ENCODE measurements at places on chromosomes 2 and 18.
A peak's percentile ranks its signal among the peaks of the same experiment; 100 is the strongest.

DNA sequence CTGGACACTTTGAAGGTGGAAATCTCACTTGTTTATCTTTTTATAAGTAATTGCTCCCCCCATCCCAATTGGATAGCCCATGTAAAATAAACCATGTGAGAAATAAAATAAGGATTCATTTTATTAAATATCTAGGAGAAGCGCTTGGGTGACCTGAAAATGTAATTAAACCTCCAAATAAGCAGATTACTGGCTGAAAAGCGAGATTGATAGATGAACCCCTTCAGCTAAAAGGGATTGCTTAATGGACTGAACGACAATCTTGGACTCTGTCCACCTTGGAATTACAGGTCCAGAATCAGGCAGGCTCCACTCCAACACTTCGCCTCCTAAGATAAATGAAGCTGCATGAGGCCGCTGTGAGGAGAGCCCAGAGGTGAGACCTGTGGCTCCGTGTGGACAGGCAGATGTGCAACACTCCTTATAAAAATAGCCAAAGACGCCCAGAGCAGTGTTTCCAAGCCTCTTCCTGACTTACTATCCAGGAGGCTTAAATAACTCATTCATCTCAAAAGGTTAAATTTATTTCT is 441.5 kb downstream of the MTX2 start:
- no peak for DNase-seq

- no peak for DNase-seq
Observed at GRCh38 chr2:208386541-208386940, 20.1 kb upstream of the PTH2R start.

GRCh38 chr2:219073413-219074129 is 12.8 kb upstream of the IHH start:
- DNase-seq = peak; percentile 80

GRCh38 chr18:5311301-5311989 is 15.9 kb upstream of the ZBTB14 start:
- DNase-seq = no peak

GRCh38 chr2:110802208-110802932 is 70.0 kb downstream of the ACOXL start:
- DNase-seq = no peak

GRCh38 chr2:239186516-239187357 is 214.1 kb downstream of the HDAC4 start:
- no peak for DNase-seq

GRCh38 chr2:2901384-2902345 is 476.0 kb downstream of the EIPR1 start:
- DNase-seq = no peak

DNA sequence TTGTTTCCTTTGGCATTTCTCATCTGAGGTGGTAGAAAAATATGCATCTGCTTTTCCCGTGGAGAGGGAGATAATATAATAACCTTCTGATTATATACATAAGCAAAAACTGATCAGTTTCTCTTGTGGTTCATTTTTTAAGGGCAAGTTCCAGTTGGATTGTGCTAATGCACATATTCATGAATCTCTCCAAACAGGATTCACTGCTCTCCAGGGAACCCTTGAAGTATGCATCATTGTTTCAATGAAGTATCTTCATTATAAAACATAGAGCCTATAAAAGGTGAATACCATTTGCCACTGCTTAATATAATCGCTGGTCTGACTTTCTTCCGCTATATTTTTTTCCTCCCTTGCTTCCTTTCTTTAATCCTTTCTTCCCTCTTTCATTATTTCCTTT is 384.7 kb downstream of the FIGN start:
- no peak for DNase-seq

GRCh38 chr2:158775273-158776027 is 19.7 kb upstream of the DAPL1 start:
- DNase-seq = no peak

DNA sequence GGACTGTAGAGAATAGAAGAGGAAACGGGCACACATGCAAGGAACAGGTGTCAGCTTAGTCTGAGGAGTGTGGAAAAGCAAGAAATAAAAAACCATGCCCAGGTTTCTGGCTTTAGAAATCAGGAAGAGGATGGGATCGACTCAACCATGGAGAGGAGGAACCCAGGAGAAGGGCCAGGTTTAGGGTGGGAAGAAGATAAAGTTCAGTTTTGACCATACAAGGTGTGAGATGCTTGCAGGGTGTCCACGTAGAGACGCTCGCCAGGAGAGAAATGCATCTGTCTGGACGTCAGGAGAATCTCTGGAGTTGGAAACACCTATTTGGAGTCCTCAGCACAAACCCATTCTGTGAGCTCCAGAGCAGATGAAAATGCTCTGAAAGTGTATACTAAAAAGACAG is 275.1 kb downstream of the CYRIA start:
- DNase-seq = no peak

DNA sequence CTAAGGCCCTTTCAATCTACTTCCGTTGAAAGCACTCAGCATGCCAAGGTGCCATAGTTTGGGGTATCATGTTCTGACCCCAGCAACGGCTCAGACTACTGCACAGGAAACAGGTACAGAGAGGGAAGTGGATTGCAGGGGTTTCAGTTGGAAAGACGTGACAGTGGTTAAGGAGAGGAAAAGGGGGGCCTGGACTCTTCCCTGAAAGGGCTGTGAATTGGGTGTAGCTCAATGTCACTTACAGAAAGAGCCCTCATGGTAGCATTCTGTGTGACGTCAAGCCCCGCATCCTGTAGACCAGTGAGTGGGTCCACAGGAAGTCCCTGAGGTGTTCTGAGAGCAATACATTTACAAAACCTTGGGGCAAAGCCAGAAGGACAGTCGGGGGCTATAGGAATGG is 121.5 kb upstream of the GYPC start:
- no peak for DNase-seq

DNA sequence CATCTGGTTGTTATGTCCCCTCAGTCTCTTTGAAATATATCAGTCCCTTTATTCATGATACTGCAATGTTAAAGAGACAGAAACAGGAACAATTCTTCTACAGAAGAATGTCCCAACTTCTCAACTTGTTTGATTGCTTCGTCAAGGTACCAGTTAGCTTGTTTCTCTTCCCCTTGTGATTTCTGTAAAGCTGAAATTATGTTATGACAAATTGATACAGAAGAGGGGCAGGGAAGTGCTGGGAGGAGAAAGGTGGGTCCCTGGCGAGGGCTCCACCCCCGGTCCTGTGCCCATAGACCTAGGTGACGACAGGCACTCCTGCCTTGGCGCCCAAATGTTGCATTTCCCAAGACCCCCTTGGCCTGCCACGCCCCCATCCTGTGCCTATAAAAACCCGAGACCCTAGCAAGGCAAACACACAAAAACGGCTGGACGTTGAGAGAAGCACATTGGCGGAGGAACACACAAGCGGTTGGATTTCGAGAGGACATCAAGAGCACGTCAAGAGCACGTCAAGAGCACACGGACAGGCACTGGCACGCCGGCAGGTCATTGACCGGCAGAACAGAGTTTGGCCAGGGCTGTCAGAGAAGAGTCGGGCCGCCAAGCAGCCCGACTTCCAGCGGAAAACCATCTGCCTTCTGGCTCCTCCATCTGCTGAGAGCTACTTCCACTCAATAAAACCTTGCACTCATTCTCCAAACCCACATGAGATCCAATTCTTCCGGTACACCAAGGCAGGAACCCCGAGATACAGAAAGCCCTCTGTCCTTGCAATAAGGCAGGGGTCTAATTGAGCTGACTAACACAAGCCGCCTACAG is 11.5 kb upstream of the RTN4 start:
- no peak for DNase-seq

GRCh38 chr2:37080266-37080665 is 3.9 kb downstream of the HEATR5B start:
- DNase-seq = no peak

DNA sequence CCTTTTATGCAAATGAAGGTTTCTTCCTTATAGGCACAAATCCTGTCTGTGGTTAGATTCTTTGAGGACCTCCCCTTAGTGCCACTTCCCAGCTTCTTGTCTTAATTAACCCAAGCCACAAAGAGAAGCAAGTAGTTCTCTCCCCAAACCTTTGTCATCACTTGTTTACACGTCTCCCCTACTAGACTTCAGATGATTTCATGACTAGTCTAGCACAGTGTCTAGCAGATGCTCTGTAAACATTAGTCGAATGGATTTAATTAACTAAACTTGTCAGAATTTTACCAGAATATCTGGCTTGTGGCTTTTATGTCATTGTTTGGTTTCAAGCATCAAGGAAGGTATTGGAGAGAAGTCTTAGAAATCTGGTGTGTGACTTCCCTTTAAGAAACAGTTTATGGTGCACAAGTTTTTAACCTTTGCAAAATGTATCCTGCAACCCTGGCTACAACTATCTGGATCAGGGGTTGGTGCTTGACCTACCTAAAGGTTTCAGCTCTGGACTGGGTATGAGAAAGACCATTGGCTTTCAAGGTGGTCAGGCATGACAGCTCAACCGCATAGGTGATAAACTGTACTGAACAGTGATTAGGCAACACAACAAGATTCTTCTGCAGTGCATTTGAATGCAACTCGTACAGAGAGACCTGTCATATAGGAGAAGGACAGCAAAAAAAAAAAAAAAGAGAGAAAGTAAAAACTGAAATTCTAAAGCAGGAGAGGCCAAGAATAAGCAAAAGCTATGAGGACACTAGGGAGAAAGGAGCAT is 93.2 kb upstream of the CCDC150 start:
- no peak for DNase-seq

DNA sequence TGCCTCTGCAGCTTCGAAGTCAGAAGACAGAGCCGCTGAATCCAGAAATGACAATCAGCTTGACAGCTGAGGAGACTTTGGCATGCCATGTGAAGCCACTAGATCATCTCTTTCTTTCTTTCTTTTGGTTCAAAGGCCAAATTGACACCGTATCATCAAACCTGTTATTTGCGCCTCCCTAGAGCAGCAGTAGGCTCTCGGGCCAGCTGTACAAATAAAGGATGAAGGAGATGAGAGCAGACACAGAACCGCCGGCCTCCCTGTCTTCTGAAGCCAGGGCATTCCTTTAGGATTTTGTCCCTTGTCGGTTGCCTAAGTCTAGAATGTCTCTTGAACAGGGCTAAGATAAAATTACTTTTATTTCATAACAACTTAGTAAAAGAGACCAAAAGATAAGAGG is 36.8 kb downstream of the COL4A4 start:
- DNase-seq = no peak

DNA sequence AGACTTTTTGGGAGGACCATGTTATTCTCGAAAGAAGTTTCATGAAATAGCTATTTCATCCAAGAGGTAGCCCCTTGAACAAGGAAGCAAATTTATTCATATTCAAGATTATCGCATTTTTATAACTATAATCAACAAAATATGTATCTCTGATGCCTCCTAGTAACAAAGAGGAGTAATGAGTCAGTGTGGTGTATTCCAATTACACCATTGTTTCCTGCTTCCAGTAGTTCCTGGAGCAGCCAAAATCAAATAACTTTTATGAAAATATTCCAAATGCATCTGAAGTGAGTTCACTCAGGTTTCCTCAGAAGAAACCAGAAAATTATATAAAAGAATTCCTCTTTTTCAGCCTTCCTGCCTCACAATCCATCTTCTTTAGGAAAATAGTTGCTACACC is 43.0 kb downstream of the ANKRD36B start:
- DNase-seq = no peak

- no peak for DNase-seq
Observed at GRCh38 chr2:100793982-100794381, 26.0 kb upstream of the NPAS2 start.

DNA sequence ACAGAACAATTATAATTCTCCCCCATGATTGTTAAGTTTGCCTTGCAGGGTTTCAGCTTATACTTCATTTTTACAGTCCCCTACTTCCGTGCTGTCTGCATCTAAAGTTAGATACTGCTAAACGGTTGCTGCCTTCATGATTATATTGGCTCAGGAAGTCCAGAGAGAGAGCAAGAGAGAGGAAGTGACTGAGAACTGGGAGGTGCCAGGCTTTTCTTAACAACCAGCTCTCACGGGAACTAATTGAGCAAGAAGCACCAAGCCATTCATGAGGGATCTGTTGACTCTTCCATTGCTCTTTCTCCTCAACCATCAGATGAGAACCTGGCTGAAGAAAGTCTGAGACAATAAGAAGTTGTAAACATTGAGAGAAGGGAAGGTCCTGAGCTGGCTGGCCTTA is 125.5 kb upstream of the SIX2 start:
- DNase-seq = no peak

DNA sequence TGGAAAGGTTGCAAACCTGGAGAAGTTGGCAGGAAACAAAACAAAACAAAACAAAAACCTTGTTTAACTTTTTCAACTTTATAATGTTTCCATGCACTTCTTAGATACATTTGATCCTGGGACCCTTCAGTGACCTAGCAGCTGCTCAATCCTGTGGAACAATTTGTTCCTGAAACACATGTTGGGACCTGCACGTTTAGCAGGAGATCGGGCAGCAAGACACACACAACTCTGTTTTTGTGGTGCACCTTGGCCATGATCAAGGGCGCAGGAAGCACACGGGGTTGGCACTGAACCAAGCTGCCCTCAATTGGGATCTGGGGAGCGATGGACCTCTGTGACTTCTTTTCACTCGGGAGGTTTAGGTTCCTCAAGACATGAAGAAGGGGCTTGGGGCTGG is 268.7 kb downstream of the LOXHD1 start:
- no peak for DNase-seq

DNA sequence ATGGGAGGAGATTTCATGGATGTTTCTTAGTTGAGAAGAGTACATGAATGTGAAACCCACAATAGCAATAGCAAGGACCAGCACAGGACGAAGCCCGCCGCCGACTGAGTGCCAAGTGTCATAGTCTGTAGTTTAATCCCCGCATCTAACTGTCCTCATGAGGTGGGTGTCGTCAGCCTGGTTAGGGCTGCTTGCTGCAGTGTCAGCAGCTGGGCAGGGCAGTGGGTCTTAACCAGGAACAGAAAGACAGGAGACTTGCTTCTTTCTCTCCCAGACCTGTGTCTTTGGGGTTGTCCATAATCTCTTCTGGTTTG is 146.6 kb downstream of the VAPA start:
- no peak for DNase-seq

GRCh38 chr2:108414945-108415344 is 34.1 kb upstream of the GCC2 start:
- DNase-seq = no peak

DNA sequence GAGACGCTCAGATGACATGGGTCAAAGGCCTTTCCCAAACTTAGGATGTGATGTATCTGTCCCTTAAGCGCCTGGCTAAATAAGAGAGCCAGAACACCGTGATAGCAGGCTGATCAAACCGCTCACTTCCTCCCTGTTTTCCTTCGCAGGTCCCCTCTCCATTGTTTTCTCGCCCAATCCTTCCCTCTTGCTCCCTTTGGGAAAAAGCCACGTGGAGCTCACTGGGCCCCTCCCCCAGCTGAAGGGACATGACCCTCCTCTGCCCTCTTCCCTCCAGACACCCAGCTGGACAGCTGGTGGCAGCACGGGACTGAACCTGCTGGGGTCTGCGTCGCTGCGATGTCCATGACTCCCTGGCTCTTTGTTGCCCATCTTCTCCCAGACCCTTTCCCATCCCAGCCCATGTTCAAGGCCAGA is 201.7 kb downstream of the TNS1 start:
- no peak for DNase-seq

- DNase-seq = no peak
Observed at GRCh38 chr2:31728406-31729064, 147.8 kb upstream of the SRD5A2 start.
